ENCODE measurements at places on chromosomes 1 and 21.

GRCh38 chr1:209534496-209535250 is 48.8 kb upstream of the CAMK1G start:
- DNase-seq = no peak

DNA sequence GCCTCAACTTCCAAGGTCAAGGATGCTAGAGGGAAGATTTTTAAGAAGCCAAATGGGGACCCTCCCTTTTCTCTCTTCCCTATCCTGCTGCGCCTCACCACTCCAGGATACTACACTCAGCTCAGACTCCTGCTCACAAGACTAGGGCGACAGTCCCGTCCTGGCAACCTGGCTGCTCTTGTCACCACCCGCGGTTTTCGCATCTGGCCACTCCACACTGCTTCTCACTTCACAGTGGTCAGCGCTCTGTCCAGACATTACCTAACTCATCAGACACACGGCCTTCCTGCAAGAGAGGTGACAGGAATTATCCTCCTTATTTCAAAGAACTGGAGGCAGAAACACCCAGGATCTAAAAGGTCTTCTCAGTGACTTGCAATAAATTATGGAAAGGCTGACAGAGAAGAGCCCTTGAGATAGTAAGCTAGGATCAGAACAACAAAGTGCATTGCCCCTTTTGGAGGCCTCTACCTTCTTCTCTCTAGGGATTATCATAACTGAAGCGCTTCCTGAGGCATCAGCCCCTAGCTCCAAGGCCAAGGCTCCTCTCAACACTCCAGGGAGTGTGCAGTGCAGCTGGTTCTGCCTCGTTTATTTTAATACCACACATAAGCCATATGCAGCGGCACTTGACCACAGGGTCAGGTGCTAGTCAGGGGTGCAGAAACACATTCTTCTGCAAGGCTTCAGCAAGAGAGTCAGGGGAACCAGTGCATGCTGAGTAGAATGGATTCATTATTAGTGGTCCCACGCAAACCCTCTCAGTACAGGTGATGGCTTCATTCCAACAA is 41.9 kb downstream of the ASTN1 start:
- DNase-seq = no peak

- DNase-seq = peak; percentile 82
Measured at GRCh38 chr1:41662061-41662764, 177.7 kb upstream of the EDN2 start.

- DNase-seq = no peak
Measured at GRCh38 chr1:104932949-104933679, 1183.4 kb downstream of the AMY1C start.

- DNase-seq = no peak
Measured at GRCh38 chr1:3126756-3127678, 58.0 kb downstream of the PRDM16 start.

DNA sequence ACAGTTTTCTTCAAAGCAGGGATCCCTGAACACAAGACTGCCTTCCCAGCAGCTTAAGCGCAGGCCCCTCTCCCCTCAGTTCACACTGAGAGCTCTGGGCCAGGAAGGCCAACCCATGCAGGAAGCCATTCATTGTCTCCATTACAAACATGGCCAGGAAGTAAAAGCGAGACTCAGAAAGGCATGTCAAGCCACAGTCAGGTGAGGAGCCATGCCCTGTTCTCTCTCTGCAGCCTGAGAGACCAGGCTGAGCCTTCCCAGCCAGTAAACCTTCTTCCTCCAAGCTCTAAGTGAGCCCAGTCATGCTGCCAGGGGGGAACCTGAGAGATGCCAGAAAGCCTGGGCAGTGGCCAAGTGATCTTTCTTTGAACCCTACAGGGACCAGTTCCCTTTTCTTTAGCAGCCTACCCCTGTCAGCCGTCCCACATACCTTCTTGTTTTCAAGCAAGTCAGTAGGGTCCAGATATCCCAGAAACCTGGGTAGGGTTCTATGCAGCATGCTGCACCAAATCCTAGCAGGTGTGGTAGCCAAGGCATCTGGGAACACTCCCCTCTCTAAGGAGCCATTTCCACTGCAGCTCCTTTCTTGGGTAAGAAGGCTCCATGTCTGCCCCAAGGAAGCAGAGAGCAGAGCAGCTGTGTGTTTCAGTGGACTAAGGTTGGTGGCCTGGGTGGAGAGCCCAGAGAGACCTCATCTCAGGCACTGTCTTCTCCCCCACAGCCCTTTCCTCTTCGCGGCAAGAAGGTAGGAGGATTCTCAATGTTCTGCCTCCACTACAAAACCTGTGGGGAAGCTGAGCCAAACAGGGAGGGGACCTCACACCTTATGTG is 977 bp downstream of the TRAF3IP3 start:
- peak; percentile 67 for DNase-seq

DNA sequence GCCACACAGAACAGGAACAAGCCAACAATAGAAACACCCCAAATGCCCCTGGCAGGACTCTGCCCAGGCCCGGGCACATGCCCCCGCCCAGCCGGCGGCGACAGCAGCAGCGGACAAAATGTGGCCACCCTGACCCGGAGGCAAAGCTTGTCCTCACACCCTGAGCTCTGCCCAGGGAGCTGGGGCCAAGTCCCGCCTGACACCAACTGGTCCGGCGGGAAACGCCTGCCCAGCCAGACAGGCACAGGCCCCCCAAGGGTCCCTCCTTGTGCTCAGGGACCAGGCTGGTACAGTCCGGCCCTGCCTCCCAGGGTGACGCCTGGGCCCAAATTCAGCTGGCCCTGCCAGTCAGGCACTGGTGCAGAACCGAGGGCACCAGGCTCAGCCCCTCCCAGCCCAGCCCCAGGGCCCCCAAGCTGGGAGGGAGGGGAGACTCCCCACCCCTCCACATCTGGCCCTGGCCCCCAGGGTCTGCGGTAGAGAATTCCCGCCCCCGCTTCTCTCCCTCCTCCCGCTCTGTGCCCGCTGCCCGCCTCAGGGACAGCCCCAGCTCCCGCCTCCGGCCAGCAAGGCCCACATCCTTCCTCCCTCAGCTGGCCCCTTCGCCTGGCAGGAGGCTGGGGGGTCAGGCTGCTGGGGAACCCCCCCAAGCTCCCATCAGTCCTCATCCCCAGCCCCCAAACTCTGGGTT is 2.0 kb downstream of the AHDC1 start:
- DNase-seq = peak; percentile 79

GRCh38 chr1:157734321-157734720 is 33.8 kb upstream of the FCRL3 start:
- no peak for DNase-seq

Measured in natural killer cell treated with Interleukin-12 subunit alpha and Interleukin-12 subunit beta and Interleukin-15 and Interleukin-18, amount 100 ng/mL, for 72 hours (primary cell).